ENCODE measurements at places on chromosomes 11 and 22.

DNA sequence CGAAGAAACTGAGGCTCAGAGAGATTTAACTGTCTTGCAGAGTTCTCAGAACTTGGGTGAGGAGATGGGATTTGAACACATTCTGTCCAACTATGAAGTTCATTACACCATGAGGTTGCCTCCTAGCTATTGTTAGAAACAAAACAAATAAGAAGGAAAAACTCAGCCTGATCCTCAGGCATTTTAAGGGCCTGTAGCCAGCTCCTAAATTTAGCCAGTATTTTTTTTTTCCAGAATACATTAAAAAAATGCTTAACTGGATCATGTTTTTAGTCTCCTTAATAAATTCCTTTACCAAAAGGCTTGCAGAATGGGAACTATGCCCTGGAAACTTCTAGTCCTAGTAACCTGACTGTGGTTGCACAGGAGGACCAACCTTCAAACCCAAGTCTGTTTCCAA is 212.0 kb downstream of the CSNK2A3 start:
- no peak overlapping the region for H3K27ac ChIP-seq
- no peak overlapping the region for H3K4me3 ChIP-seq
- no peaks in the 10 kb centered on the region for H3K36me3 ChIP-seq
- H3K4me1 ChIP-seq: no peaks in the 10 kb centered on the region
- H3K27me3 ChIP-seq: no peaks in the 10 kb centered on the region

GRCh38 chr22:36223504-36223903 is 15.8 kb downstream of the APOL2 start:
- no peaks in the 10 kb centered on the region for H3K36me3 ChIP-seq
- no peaks in the 10 kb centered on the region for H3K4me1 ChIP-seq
- H3K27ac ChIP-seq: no peak overlapping the region

GRCh38 chr11:90373971-90374370 is 151.1 kb upstream of the CHORDC1 start:
- no peaks in the 10 kb centered on the region for H3K27me3 ChIP-seq
- no peak overlapping the region for H3K27ac ChIP-seq
- no peaks in the 10 kb centered on the region for H3K36me3 ChIP-seq
- H3K4me3 ChIP-seq: no peak overlapping the region

DNA sequence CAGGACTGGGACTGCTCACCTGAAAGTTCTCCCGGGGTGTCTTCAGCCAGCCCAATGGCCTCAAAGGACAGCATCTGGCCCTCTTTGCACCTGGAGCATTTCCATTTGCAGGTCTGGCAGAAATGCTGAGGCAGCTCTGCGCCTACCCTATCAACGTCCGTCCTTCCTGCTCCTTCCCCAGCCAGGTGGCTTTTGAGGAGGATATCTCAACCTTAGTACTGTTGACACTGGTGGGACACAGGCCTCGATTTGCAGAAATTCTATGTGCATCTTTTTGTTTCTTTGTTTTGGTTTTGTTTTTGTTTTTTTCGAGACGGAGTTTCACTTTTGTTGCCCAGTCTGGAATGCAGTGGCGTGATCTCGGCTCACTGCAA is 5.0 kb downstream of the MOGAT2 start:
- no peak overlapping the region for H3K4me3 ChIP-seq
- no peak for DNase-seq
- no peak overlapping the region for H3K27ac ChIP-seq
- no peaks in the 10 kb centered on the region for H3K27me3 ChIP-seq
- no peaks in the 10 kb centered on the region for H3K36me3 ChIP-seq
- no peaks in the 10 kb centered on the region for H3K4me1 ChIP-seq

GRCh38 chr11:89381094-89381493 is 110.1 kb downstream of the NOX4 start:
- H3K27me3 ChIP-seq: no peaks in the 10 kb centered on the region
- no peak overlapping the region for H3K4me3 ChIP-seq
- H3K27ac ChIP-seq: peak overlapping the region; percentile 99

GRCh38 chr11:12292766-12293165 is 84.6 kb upstream of the PARVA start:
- no peak overlapping the region for H3K27ac ChIP-seq
- no peak overlapping the region for H3K4me3 ChIP-seq
- no peak for DNase-seq
- no peaks in the 10 kb centered on the region for H3K27me3 ChIP-seq
- H3K36me3 ChIP-seq: peaks cover 13% of the 10 kb centered on the region
- peaks cover 8% of the 10 kb centered on the region for H3K4me1 ChIP-seq

DNA sequence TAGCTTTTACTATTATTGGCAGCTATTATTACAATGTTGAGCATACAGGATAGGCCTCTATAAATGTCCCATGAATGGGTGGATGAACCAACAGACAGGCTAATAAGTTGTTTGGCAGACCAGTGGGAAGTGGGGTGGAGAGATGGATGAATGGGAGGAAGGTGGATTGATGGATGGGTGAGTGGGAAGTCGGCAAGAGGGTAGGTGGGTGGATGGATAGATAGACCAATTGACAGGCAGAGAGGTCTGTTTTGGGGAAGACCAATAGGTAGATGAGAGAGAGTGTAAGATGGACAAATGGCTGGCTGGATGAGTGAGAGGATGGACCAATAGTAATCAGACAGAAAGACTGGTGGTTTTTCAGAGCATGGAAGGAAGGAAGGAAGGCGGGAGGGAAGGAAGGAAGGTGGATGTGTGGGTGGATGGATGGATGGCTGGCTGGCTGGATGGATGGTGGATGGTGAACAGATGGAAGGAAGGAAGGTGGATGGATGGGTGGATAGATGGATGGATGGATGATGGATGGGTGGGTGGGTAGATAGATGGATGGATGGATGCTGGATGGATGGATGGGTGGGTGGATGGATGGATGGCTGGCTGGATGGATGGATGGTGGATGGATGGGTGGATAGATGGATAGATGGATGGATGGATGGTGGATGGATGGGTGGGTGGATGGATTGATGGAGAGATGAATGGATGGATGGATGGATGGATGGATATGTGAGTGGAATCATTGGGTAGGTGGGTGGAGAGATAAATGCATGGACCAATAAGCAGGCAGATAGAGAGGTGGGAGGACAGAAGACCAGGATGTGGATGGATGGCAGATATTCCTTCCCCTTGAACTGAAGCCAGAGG is 37.4 kb downstream of the RASD2 start:
- no peak overlapping the region for H3K27ac ChIP-seq
- H3K27me3 ChIP-seq: no peaks in the 10 kb centered on the region
- no peaks in the 10 kb centered on the region for H3K36me3 ChIP-seq
- no peaks in the 10 kb centered on the region for H3K4me1 ChIP-seq
- no peak overlapping the region for H3K4me3 ChIP-seq

- H3K27me3 ChIP-seq: no peaks in the 10 kb centered on the region
- peaks cover 50% of the 10 kb centered on the region for H3K4me1 ChIP-seq
- H3K27ac ChIP-seq: peak overlapping the region; percentile 97
- DNase-seq: peak; percentile 55
- H3K4me3 ChIP-seq: no peak overlapping the region
- H3K36me3 ChIP-seq: no peaks in the 10 kb centered on the region
Measured at GRCh38 chr11:37504060-37504611, 906.1 kb upstream of the RAG2 start.

GRCh38 chr22:36360871-36361383 is 26.8 kb downstream of the MYH9 start:
- peaks cover 95% of the 10 kb centered on the region for H3K4me1 ChIP-seq
- H3K36me3 ChIP-seq: peaks cover 87% of the 10 kb centered on the region
- peak overlapping the region; percentile 96 for H3K27ac ChIP-seq

DNA sequence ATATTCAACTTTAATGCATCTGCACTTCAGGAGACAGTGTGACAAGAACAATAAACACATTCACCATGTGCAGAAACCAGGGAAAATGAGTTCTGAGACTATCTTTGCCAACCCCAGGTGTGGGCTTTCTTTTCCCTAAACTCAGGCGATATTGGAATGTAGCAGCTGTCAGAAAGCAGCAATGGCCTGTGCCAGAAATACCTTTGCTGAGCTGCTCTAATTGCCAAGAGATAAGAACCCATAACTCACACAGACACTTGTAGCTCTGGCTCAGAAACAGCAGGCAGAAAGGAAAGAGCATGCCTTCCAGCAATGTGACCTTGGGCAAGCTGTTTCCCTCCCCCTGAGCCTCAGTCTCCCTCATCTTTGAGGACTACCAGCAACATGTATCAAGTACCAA is 77.6 kb downstream of the PLEKHA7 start:
- H3K27ac ChIP-seq: no peak overlapping the region
- no peaks in the 10 kb centered on the region for H3K36me3 ChIP-seq
- H3K4me3 ChIP-seq: no peak overlapping the region
- DNase-seq: no peak
- H3K27me3 ChIP-seq: no peaks in the 10 kb centered on the region

DNA sequence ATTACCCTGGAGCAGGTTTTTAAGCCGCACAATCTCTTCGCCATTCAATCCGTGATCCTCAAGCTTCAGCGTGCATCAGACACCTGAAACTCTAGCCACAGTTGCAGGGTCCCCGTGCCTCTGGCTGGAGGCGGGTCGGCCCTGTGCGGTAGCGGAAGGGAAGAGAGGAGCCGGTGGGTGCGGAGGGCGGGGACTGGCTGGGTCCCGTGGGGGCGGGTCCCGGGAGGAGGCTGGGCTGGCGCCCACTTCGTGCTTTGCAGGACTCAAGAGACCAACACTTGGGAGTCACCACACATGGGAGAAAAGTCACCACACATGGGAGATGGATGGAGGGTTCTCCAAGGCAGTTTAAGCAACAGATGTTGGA is 772 bp downstream of the C22orf15 start:
- no peaks in the 10 kb centered on the region for H3K4me1 ChIP-seq
- DNase-seq: no peak
- no peaks in the 10 kb centered on the region for H3K27me3 ChIP-seq
- H3K36me3 ChIP-seq: no peaks in the 10 kb centered on the region
- no peak overlapping the region for H3K27ac ChIP-seq

DNA sequence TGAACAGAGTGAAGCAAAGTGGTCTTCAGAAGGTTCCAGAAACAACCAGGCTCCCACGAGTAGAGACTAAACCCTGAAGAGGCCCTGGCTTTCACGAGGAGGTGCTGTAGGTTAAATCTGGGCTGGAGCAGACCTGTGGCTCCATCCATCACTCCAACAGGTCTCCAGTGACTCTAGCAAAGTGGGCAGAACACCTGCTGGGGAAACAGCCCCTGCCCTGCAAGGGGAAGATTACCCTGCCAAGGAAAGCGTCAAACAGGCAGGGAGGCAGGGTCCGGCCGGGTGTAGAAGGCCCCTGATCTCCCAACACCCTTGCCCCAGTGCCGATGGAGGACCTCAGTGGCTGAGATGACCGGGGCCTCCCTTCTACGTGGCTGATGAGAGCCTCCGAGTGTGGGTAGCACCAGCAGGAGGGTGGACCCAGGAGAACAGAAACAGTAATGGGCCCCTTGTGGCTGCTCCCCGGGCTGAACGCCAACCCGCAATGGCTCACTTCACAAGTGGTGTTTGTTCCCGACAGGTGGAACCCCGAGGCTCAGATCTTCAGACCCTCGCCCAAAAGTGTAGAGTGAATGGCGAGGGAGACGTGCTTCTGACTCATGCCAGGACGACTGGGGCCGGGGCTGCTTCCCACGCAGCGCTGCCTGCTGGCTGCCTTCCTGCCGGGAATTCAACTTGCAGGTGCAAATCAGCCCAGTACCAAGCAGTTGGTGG is 112.0 kb downstream of the SHANK2 start:
- no peaks in the 10 kb centered on the region for H3K27me3 ChIP-seq
- H3K27ac ChIP-seq: no peak overlapping the region
- no peaks in the 10 kb centered on the region for H3K36me3 ChIP-seq
- H3K4me3 ChIP-seq: no peak overlapping the region
- peaks cover 5% of the 10 kb centered on the region for H3K4me1 ChIP-seq
- no peak for DNase-seq

DNA sequence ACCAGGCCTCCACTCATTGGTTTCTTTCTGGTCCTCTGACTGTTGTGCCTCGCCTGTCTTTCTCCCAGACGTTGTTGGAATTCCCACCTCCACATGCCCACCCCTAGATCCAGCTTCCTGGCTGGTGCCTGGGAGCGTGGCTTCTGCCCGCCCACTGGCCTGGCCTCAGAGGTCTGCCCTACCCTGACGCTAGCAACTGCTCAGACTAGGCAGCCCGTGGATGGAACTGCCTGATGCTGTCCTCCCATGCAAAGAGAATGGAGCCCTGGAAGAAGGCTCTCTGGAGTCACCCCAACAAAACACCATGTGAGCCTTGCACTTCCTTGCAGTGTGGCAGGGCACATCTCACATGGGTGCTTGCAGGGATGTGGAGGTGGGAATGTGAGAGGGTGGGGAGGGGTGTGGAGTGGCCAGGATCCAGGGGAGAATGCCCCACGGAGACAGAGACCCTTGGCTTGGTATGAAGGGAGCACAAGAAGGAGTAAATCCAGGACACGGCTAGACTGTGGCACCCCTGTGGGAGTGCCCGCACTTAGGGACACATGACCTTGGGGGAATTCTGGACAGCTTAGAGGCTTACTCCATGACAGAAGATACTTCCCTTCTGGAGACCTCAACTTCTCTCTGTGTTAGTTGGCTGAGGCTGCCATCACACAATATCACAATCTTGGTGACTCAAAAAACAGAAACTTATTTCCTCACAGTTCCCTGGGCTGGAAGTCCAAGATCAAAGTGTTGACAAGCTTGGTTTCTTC is 22.5 kb upstream of the ADA2 start:
- H3K4me1 ChIP-seq: no peaks in the 10 kb centered on the region
- DNase-seq: no peak
- no peak overlapping the region for H3K27ac ChIP-seq

DNA sequence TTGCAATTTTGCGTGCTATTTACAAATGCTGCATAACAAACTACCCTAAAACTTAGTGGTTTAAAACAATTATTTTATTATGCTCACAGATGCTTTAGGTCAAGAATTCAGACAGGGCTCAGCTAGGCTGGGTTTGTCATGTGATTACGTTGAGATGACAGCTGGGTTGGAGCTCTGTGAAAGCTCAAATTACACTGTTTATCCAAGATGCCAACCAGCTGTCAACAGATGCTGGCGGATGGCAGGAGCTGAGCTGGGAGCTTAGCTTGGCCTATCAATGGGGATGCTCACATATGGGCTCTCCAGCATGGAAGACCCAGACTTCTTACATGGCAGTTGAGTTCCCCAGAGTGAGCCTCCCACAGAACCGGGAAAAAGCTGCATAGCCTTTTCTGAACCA is 62.7 kb downstream of the STK33 start:
- H3K4me1 ChIP-seq: peaks cover 4% of the 10 kb centered on the region
- no peaks in the 10 kb centered on the region for H3K36me3 ChIP-seq
- DNase-seq: no peak
- H3K27me3 ChIP-seq: no peaks in the 10 kb centered on the region
- no peak overlapping the region for H3K4me3 ChIP-seq
- no peak overlapping the region for H3K27ac ChIP-seq

GRCh38 chr22:30192427-30192826 is 54.1 kb downstream of the LIF start:
- no peaks in the 10 kb centered on the region for H3K36me3 ChIP-seq
- DNase-seq: no peak
- no peak overlapping the region for H3K4me3 ChIP-seq
- no peak overlapping the region for H3K27ac ChIP-seq
